ENCODE measurements at places on chromosomes 11 and 22. TPM values are rescaled to one million over a fixed set of nuclear protein-coding genes. Genes with fewer than 3 reads are reported as not detected.
A peak's percentile ranks its signal among the peaks of the same experiment; 100 is the strongest.

Gene DTX4
- 8.7 TPM for total RNA-seq

Gene MMP13
- total RNA-seq: not detected

Gene DDI1
- not detected for total RNA-seq

Gene SAA1
- not detected for total RNA-seq

Gene PGA4
- total RNA-seq: not detected

GRCh38 chr11:2509481-2510001 lies 64.7 kb downstream of the KCNQ1 start:
- no peak for DNase-seq

GRCh38 chr11:29405305-29405704 lies 611.5 kb downstream of the KCNA4 start:
- no peak for DNase-seq

GRCh38 chr22:37298748-37299495 lies 16.6 kb downstream of the CYTH4 start:
- no peak for DNase-seq

GRCh38 chr11:114319716-114320328 lies 23.6 kb downstream of the NNMT start:
- DNase-seq: no peak

GRCh38 chr11:82750643-82751139 lies 17.0 kb upstream of the FAM181B start:
- peak; percentile 47 for DNase-seq

DNA sequence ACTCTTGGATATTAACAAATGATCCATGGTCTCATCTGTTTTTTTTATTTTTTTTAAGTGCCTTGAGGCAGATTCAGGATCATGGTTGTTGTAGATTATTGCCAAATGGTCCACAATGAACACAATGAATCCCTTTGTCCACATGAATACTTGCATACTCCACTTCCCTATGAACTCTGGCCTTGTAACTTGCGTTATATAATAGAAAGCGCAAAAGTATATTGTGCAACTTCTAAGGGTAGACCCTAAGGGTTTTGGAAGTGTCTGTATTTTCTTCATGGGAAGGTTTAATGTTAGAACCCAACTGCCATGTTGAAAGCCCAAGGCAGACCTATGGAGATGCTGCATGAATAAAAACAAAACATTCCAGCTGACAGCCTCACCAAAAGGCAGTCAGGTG lies 8.1 kb upstream of the OR5AL1 start:
- DNase-seq: no peak

DNA sequence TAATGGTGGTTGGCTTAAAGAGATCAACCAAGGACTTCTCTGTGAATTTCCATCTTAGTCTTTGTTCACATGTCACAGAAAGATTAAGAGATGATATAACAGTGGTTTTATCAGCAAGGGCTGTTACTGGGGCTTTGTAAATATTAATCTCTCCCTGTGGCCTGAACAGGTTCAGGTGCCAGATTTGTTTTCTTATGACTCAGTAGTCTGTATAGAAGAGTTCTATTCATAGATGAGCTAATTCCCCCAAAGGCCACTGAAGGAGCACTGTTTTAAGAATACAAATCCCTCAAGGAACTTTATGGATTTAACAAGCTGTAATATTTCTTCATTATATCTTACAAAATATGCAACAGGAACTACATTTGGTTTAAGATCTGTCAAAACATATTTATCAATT lies 50.4 kb downstream of the TCP11L1 start:
- peak; percentile 9 for DNase-seq

DNA sequence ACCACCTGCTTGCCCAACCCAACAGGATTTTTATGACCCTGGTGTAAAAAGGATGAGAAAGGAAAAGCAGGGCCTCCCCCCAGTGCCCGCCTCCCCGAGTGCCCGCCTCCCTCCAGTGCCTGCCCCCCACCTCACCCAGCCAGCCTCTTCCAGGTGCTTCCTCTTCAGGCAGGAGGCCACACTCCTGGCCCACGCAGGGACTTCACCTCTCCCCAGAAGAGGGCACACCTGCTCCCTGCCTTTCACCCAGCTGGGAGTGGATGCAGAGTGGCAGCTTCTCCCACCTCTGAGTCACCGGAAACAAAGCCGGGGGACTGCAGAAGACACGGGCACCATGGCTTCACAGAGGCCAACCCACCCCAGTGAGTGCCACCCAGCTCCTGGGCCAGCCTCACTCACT lies 16.1 kb downstream of the CPT1A start:
- peak; percentile 69 for DNase-seq

DNA sequence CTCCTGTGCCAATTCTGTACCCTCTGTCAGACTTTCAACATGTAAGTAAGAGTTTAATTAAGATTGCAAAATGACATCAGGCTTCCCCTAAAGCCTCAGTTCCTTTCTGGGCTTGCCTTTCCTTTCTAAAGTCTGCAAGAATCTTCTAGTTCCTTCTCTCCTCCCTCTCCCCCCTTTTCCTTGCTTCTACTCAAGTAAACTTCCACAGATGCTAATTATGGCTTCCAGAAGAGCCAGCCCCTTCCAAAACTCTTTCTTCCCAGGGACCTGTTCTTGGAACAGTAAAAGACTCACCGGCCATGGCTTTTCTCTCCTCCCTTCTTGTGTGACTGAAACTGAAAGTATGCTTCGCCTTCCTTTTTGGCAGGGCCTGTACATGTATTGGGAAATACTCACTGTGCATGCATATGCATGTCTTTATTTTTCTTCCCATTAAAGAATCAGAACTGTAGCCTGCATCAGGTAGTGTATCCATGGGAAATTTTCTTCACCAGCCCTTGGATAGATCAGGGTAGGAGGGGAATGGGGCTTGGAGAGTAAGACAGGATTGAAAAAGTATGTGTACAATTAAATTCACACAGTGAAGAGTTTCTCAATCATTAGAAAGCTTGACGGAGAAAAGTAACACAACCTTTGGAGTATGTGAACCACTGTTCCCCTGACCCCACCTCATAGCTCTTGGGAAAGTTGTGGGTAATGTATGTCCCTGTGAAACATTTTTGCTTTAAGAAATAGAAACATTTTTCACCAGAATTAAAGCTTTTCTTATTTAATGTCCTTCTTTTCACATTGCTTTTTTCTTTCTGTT lies at the start of gene CASP1:
TSS of gene CASP1 (minus strand) at position 332 of the 808 bp plus-strand sequence. CDS start at position 301, 31 bp downstream.
- peak; percentile 68 for DNase-seq

DNA sequence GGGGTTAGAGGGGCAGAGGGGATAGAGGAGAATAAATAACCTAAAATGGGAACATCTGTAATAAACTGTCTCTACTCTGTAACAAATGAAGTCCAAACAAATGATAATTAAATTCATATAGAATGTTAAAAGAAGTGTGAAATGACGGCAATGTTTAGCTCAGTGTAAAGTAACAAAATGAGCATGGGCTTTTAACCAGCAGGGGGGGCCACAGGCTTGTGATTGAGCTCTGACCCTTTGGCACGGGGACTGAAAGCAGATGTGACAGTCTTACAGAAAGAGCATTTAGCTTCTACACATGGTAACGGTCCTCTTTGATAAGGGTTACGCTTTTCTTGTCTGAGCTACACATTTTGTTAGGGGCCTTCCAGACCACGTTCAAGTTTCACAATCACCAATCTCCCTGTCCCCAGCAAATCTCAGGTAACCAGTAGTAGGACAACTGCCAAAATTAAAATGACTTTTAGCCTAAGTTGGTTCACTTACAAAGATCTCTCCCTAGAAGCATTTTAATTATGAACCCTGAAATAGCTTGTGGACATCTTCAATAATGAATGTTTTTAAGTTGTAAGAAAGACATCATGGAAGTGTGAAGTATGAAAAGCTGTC lies 262.5 kb downstream of the DCDC1 start:
- DNase-seq: peak; percentile 53

DNA sequence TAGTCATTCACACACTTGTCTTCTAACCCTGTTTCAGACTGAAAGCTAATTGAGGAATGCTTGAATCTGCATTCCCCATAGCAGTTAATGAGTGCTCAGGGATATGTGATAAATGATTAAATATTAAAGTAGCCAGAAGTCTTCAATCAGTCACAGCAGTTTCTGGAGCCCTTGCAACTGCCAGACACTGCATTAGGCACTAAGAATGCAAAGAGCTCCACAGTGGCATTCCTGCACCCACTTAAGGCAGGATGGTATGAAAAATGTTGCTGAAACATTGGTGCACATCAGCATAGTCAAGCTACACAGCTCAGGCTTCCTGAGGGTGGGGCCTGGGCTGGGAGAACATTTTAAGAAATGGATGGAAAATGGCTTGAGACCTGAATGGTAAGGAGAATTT lies 6.5 kb downstream of the DTX4 start:
- no peak for DNase-seq

DNA sequence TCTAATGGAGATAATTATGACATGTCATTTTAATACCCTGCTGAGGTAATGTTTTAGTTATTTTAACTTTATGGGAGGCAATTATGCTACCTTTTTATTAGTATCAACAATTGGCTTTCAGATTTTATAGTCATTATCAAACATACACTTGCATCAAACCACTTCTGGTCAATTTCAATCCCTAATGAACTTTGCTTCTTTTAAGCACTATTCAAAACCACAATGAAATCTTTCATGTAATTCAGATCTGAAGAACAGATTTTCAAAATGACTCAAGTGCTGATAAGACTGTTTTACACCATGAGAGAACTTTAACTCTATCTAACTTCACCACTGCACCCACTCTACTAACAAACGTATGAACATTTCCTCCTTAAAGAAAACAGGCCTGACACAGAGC lies 25.9 kb upstream of the CCDC34 start:
- no peak for DNase-seq

GRCh38 chr11:8283100-8283464 lies 19.4 kb upstream of the LMO1 start:
- DNase-seq: no peak

DNA sequence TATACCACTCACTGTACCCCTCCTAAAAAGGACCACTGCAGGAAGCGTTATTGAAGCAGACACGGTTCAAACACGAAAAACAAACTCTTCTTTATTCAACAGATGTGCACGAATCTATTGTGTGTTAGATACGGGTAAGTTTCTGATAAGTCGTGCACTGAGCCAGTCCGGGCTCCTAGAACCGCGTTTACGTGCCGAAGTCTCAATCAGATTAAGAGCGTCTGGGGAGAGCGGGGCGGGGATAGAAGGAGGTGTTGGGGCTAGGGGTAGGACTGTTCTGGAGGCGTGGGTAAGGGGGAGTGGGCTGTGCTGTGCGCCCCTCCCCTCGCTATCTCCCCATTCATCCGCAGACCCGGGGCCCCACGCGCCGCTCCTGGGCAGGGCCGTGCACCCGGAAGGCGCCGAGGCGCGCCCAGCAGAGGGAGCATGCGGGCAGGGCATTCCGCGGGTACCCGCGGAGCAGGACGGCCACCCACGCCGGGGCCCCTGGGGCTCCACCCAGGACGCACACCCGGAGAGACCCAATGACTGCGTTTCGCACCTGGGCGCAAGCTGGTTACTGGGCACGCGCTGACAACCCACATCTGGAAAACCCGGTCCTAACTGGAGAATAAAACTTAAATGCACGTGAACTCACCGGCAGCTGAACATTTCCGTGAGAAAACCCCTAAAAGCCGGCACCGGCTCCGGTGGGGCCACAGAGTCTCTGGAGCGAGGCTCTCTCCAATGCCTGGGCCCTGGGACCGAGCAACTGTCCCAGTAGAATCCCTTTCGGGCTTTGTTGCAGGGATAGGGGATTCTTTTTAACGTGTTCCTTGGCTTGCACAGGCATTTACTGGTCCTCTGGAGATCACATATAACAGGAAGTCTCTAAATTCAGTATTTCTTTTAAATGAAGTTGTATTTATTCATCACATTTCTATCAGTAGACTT lies 40.6 kb downstream of the WEE1 start:
- peak; percentile 82 for DNase-seq

DNA sequence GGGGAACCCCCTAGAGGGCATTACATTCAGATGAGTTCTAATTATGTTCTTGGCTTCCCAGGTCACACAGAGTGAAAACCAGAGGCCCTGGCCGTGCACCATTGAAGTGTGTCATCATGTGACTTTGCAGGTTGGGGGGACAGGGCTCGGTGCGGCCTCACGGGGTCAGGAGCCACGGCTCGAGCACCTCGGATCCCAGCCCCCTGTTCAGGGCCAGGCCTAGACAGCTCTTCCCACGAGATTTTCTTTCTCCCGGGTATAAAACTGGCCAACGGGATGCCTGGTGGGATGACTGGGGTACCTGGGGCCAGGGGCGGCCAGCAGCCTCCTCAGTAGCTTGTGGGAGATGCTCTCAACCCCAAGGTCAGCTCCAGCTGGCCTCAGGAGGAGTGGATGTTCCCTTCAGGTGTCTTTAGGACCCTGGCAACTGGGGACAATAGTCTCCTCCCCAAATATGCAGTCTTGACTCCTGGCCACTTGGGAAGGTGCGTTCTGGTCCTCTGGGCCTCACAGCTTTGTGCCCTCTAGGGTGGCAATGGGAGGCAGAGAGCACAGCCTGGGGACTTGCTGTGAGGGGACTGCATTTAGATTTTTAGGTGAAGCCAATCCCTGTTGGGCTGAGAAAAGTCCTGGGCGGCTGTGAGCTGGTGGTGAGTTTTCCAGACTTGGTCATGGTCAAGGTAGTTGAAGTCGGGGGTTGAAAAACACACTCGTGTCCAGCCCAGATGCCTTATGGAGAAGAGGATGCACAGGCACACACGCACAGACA lies 95.6 kb downstream of the KCNQ1 start:
- DNase-seq: no peak

- no peak for DNase-seq
Observed at GRCh38 chr11:92569726-92570125, 345.1 kb downstream of the FAT3 start.

DNA sequence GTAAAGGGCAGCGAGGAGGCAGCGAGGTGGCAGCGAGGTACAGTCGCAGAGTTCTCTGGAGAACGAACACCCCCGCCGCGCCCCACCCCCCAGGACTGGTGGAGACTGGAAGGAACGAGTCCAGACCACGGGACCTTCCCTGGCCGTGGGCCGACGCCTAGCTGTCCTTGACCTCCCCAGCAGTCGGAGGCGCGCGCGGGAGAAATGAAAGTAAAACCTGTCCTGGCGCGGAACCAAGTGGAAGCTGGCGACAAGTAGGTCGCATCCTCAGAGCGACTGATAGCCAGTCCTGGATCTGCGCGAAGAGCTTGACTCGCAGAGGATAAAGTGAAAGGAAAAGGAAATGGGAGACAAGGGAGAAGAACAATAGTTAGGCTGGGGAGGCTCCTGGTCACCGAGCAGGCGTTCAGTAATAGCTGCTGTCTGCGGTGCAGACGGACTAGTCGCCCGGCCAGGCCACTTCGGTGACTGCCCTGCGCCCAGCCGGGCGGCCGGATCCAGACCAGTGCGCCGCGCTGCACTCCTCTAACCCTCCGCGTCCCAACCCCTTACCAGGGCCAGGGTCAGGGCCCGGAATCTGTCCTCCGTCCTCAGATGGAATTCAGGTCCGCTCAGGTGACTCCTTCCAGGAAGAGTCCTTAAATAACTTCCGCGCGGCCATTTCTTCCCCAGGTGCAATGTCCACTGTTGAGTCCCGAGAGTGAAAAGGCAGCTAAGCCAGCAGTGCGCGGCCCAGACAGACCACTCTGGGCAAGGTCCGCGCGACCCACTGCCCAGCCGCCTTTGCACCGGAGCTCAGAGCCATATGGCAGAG lies 1.9 kb upstream of the ADM start:
- peak; percentile 71 for DNase-seq

GRCh38 chr11:36187622-36188021 lies 101.6 kb downstream of the COMMD9 start:
- no peak for DNase-seq

- no peak for DNase-seq
Observed at GRCh38 chr11:15346907-15347306, 232.2 kb downstream of the INSC start.

- no peak for DNase-seq
Observed at GRCh38 chr11:79291948-79292347, 148.9 kb downstream of the TENM4 start.
